ENCODE measurements at places on chromosomes 6 and 20.

DNA sequence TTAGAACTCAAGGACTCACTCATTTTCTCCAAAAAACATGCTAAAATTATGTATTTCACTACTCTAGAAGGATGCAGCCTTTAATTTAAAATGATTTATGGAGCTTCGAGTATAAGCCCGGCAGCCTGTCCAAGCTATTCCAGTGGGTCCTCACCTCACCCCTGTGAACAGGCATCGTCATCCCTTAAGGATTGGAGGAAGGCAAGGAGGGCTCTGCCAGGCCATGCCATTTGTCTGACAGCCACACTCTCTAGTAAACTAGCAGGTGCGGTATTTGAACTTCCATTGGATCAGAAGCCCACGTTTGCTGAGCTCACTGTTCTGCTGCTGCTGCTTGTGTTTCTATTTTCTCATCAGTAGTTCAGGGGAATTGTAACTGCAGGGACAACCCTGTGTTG is 39.8 kb upstream of the NAA20 start:
- no peak for DNase-seq

DNA sequence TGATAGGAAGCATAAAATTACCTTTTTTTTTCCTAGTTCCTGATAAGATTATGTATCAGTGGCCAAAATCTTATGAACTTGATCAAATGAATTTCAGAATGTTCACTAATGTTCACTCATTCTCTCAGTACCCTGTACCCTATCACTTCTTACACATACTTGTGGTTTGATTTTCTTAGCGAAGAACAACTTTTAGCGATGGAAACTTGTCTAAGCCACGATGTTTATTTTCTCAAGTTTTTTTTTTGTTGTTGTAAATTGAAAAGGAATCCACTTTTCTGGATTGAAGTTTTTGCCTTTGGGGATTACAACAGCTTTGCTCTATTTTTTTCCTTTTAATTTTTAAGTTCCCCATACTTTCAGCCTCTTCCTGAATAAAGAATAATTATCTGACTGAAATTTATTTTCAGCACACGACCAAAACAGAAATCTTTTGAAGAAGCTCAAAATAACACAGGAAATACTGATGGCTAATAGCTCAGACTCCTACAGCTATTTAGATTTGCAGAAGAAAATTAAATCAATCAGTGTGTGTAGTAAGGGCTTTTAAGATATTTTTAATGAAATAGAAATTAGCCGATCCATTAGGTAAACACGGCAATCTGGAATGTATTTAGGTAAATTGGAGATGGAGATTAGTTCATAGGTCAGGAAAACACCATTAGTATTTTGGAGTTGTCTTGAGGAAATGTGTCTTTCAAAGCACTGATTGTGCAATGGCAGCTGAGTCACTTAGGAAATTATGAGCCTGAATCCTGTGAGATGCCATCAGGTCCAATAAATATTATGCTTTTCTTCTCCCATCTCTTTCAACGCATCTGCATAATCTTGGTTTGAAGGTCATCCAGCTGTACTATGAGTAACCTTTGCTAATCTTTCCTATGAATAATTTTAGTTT is 217.5 kb downstream of the GJA1 start:
- DNase-seq = no peak

- DNase-seq = no peak
Measured at GRCh38 chr6:37029249-37029971, 24.0 kb downstream of the FGD2 start.

DNA sequence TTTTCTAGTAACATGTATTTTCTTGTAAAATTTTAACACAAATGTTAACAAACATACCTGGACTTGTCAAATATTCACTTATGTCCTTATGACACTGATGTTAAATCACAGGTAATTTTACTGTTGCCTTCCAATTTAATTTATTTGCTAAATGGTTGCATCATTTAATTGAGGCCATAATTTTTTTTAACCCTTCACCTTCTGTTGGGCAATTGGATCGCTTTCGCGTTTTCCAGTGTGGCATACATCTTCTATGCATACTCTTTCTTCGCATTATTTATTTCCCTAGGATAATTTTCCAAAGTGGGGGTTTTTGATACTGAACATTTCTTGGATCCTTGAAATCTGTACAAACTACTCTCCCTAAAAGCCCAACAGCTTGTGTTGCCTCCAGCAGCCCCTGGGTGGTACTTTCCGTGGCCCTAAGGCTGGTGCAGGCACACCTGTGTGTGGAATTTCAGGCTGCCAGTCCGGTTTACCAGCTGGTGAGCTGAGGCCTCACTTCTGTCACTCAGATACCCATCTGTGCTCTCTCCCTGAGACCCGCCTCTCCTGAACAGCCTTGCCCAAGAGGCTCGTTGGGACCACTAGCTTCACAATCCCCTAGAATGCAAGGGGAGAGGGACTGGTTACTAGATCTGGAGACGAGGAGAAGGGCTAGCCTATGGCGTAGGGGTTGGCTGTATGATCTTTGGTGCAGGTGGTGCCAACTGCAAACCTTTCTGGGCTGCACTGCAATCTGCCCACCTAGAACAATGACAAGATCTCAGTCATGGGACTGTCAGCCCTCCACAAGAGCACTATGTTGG is 11.2 kb upstream of the C20orf144 start:
- DNase-seq = no peak

- DNase-seq = no peak
Measured at GRCh38 chr6:16438718-16439591, 200.6 kb downstream of the GMPR start.

DNA sequence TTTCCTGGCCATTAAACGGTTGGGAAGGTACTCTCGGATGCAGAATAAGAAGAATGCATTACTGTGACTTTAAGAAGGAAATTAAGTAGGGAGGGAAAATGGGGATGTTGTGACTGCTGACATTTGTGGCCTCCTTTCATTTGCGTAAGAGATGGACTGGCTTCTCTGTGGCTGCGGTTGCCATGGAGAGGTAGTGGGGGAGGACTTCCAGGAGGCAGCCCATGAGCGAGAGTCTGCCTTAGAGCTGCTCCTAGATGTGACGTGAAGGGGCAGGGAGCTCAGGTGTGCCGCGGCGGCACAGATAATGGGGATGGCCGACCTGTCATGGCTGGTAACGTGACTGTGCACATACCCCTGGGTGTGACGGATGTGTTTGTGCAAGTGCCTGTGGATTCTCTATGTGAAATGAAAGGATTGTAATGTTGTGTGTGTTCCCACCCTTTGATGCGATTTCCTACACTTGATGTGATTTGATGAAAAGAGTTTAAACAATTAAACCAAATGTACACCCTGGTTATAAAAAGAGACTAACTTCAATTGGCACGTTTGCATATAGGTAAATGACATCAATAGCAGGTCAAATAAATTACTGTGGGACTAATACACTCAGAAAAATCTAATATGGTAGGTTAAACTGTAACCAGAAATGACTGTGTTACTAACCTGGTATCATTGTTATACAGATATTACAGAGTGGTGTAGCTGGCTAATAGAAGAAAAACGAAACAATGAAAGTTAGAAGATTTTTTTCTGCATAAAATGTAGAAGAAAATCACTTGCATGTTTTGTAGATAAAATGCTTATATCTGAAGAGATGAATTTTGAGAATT is 48.9 kb downstream of the HIVEP1 start:
- peak; percentile 26 for DNase-seq

- no peak for DNase-seq
Measured at GRCh38 chr20:39107741-39108140, 145.6 kb downstream of the DHX35 start.

- no peak for DNase-seq
Measured at GRCh38 chr6:95882371-95882770, 133.4 kb upstream of the FUT9 start.

DNA sequence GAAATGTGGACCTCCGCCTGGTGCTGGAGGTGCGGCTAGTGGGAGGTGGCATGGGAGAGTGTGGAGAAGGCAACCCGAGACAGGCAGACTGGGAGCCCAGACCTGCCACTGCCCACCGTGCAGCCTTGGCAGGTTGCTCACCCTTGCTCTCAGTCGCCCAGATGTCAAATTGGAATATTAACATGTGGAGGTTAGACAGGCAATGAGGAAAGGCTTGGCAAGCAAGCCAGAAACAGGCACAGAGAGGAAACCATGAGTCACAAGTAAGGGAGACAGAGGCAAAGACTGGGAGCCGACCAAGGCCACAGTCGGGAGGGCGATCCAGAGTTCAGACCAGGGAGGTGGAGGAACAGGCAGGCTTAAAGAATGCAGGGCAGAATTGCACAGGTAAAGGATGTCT is 178.2 kb downstream of the FOXC1 start:
- DNase-seq = no peak

DNA sequence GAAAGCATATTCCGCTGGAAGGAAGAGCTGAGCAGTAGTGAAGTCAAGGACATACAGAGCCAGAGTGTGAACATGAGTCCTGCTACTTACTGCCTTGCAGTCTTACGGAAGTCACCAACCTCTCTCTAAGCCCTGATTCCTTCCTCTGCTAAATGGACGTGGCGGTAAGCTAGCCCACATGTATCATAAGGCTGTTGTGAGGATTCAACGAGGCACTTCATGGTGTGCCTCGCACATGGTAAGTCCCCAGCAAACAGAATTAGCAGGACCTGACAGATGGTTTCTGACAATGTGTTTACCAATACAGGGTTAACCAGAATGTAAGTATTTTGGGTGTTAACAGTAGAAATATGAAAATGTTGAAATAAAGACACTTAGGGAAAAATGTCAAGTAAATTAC is 93.2 kb downstream of the IRF4 start:
- DNase-seq = no peak

GRCh38 chr20:34921436-34921835 is 34.2 kb downstream of the GSS start:
- DNase-seq = no peak

GRCh38 chr20:62365814-62366369 is 1.2 kb downstream of the LAMA5 start:
- DNase-seq = no peak

- no peak for DNase-seq
Measured at GRCh38 chr6:126175251-126175650, 164.7 kb upstream of the CENPW start.

GRCh38 chr20:9126527-9126926 is 57.6 kb downstream of the PLCB4 start:
- DNase-seq = no peak

All from stimulated activated CD8-positive, alpha-beta memory T cell treated with anti-CD3 and anti-CD28 coated beads, Interleukin-15, amount 100 ng/mL, for 1 hour (primary cell).